ENCODE measurements at places on chromosomes 5 and 9.

DNA sequence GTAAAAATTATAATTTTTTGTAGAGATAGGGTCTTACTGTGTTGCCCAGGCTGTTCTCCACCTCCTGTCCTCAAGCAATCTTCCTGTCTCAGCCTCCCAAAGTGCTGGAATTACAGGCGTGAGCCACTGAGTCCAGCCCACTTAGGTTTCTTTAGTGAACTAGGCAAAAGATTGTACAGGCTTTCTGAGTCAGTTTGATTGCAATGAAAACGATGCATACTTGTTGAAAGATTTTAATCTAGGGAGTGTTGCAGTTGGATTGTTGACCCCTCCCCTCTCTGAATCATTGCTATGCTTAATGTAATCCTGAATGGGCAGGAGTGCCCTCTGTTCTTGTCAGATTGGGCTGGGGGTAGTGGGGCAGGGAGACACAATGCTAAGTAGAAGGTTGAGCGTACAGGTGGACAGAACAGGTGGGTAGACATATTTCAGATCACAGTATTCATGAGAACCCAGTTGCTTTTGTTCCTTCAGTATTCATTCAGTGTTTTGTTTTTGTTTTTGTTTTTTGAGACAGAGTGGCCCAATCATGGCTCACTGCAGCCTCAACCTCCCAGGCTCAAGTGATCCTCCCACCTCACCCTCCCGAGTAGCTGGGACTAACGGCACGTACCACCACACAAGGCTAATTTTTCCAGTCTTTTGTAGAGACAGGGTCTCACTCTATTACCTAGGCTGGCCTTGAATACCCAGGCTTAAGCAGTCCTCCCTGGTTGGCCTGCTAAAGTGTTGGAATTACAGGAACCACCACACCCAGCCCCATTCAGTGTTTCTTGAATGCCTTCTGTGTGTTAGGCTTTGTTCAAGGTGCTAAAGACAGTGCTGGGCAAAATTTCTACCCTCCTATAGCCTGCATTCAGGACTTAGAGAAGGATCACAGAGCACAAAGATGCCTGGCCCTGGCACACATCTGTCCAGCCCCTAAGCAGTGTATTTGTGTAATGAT lies 70.1 kb downstream of the KIAA1958 start:
- DNase-seq: no peak

DNA sequence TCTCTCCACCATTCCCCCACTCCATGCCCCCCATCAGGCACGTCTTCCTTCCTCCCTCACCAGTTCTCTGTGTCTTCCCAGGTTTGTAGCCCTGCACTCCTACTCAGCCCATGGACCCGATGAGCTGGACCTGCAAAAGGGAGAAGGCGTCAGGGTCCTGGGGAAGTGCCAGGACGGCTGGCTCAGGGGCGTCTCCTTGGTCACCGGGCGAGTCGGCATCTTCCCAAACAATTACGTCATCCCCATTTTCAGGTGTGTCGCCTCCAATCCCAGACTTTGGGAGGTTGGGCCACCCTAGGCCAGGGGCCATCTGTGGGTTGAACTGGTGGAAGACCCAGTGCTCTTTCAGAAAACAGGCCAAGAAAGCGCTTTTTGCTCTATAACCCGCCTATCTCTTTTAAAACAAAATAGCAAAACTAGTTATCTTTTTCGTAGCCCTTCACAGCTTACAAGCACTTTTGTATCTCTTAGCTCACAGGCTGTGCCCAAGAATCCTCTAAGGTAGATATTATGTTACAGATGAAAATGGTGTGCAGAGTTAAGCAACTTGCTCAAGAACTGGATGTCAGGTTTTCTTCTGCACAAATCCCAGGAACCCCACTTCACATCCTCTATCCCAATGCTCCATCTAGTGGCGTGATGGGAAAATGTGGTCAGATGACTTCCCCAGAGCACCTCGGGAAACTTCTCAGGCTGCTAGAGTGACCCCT lies 56.2 kb downstream of the PLAC8L1 start:
- peak; percentile 24 for DNase-seq

GRCh38 chr9:121281614-121282276 lies 13.8 kb downstream of the GSN start:
- no peak for DNase-seq

DNA sequence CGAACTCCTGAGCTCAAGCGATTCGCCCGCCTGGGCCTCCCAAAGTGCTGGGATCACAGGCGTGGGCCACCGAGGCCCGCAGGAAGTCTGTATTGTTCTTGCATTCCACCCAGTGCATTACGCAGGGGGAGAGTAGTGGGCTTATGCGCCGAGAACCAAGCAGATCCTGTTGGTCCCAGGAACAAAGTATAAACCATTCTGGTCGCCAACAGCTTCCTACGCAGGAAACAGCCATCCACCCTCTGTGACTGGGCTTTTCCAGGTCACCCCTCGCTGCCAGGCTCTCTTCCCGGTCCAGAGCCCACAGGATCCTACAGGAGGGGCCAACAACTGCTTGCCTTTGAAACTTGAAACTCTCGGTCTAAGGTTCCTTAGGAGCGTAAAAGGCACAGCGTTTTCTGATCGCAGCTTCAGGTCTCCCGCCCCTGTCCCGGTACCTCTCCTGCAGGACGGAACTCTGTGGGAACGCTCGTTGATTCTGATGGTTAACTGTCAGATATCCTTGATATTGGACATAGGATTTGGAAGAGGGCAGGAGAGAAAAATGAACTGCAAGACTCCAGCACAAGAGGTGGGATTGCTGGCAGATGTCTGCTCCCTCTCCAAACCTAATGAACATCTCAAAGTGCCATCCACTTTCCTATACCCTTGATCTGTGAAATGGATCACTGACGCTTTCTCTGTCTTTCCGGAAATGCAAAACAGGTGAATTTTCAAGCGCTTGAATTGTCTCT lies 4.2 kb upstream of the ANXA2R start:
- no peak for DNase-seq

- DNase-seq: peak; percentile 27
Observed at GRCh38 chr5:72138943-72139521, 31.8 kb downstream of the MAP1B start.

DNA sequence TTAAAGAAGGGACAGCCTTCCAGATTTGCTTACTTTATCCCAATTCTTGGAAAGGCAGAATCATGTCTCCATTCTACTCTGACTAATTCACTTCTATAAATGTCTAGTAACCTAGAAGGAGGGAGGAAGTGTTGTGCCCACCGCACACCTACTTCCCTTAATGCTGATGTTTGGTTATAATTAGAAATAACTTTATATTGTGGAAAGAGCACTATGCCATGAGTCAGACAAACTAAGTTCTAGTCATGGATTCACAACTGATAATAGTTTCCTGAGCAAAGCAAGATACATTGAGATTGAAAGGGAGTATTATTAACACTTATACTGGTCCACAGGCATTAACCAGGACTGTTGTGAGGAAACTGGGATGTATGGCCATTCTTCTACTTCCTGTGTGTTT lies 345.9 kb upstream of the RPS23 start:
- DNase-seq: no peak

DNA sequence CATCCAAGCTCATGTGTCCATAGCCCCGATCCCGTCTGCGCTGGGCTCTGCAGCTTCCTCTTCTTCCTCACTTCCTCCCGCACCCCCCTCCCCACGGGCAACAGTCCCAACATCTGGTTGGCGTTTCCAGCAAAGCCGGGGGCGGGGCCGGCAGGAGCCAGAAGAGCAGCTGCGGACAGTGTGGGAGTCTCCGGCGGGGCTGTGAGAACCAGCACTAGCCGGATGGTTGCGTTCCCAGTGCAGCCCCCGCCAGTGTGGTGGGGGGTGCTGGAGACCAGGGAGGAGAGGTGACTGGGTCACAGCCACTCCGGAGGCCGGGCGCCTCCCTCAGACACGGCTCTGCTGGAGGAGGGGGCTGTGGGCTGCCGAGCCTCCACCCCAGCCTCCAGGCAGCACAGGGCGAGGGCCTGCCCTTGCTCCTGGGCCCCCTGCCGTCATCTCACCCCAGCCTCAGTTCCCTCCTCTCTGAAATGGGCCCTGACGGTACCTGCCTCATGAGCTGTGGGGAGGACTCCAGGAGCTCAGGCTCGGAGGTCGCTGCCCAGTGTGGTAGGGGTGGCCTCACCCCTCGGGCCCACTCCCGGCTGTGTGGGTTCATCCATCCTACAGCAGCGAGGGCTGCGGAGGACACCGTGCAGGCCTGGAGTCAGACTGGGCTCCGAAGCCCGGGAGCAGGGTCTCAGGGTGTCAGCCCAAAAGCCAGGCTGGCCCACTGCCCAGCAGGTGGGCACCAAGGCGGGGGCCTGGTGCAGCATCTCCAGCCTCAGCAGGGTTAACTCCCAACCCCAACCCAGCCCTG lies 41.5 kb upstream of the NOTCH1 start:
- DNase-seq: no peak

DNA sequence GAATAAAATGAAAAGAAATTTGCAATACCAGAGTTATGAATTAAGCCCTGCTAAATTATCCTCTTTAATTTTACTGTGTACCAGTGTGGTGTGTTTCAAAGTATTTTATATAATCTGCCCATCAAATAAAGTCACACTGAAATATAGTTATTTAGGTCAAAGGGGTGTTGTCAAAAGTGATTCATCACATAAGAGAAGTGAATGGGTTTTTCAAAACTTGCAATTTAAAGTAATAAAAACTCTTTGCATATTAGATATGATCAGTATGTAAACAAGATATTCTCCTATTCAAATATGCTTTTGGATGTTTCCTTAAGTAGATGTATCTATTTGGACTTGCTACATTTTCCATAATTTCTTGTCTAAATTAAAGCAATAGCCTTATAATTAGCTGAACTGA lies 1183.0 kb upstream of the CDH18 start:
- DNase-seq: no peak

- no peak for DNase-seq
Observed at GRCh38 chr9:11135851-11136250, 523.0 kb upstream of the PTPRD start.

GRCh38 chr5:173826428-173827350 lies 61.5 kb upstream of the CPEB4 start:
- DNase-seq: no peak

DNA sequence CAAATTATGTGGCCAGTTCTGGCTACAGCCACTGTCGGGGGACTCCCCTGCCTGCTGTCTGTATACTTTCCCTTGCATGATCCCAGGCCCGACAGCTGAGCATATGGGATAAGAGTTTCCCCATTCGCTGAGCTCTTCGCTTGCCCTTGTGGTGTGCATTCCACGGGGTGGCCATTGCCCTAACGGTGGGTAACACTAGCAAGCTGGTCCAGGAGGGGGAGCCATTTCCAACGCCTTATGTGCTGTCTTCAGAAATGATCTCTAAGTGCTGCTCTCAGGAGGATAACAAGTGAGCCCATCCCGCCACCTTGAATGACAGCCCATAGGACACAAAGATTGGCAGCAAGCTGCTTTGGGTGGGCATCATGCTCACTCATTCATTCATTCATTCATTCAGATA lies 190.9 kb downstream of the FSTL4 start:
- DNase-seq: peak; percentile 27

DNA sequence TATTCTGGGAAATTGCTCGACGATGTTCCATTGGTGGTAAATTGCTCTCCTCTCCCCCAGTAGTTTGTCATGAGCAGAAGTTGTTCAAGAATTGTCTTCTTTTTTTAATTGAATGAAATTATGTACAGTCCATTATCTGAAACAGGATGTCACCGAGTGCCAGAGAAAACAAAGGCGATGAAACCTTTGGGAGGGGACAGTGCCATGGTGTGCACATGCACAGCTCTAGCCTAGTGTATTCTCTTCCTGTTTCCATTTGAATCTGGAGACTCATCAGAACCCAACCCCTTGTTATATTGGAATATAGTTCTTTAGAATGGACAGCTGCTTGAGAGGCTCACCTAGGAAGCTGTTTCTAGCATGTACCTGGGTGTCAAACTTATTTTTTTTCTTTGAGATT lies 41.7 kb downstream of the TGFBR1 start:
- DNase-seq: no peak

- DNase-seq: no peak
Observed at GRCh38 chr5:104540448-104540847, 977.9 kb upstream of the NUDT12 start.

DNA sequence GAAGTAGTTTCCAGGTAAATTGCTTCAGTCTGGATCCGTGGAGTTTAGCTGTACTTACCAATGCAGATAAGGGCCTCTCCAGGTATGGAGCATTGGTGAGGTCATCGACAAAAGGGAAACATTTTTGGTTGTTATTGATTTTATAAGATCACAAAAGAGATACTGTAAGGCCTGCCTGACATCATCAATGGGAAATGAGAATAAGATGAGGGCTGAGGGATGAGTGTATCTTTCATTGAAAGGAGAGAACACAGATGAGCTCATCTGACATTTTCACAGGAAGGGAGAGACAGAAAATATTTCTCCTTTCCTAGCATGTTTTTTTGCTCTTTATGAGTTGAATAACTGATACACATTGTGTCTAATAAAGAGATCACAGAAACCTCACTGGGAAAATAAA lies 233.6 kb downstream of the SAXO1 start:
- DNase-seq: no peak

- no peak for DNase-seq
Observed at GRCh38 chr5:80251636-80252035, 4.2 kb downstream of the SERINC5 start.

DNA sequence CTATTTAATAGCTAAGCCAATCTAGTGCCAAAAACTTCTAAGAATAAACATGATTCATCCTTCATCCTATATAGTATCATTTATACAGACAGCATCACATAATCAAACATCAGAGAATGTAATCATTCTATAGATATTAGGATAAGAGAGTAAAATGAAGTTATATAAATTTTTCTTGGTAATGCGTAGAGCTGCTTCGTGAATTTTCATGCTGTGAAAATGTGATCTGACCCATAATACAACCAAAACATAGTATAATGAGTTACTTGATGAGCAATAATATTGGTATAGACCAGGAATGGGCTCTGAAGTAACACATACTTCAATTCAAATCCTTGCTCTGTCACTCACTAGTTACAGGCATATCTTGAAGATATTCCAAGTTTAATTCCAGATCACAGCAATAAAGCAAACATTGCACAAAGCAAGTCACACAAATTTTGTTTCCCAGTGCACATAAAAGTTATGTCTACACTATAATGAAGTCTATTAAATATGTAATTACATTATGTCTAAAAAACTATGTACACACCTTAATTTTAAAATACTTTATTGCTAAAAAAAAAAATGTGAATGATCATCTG lies 23.9 kb downstream of the NR2F1-AS1 start:
- DNase-seq: no peak

- no peak for DNase-seq
Observed at GRCh38 chr9:31996331-31996730, 388.1 kb upstream of the ACO1 start.
